ENCODE measurements at places on chromosomes 4 and X. TPM values are rescaled to one million over a fixed set of nuclear protein-coding genes. Genes with fewer than 3 reads are reported as not detected.

DNA sequence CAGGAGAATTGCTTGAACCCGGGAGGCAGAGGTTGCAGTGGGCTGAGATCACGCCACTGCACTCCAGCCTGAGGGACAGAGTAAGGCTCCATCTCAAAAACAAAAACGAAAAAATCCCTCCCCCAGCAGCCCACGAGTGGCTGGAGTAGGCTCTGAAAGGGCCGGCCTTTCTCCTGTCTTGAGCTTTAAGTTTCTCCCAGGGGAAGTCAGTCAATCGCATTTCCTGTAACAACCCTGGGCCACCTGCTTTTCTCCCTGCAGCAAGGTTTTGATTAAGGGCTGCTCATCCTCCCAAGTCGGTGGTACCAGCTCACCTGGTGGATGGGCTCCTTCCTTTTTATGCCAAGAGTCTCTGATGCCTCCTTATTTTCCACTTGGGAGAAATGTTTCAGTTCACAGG, 2.0 kb upstream of the NYX start:
- no peaks in the 10 kb centered on the region for H3K4me1 ChIP-seq
- no peak overlapping the region for H3K27ac ChIP-seq
- H3K27me3 ChIP-seq = no peaks in the 10 kb centered on the region
- H3K36me3 ChIP-seq = no peaks in the 10 kb centered on the region
- DNase-seq = no peak
- no peak overlapping the region for H3K4me3 ChIP-seq

DNA sequence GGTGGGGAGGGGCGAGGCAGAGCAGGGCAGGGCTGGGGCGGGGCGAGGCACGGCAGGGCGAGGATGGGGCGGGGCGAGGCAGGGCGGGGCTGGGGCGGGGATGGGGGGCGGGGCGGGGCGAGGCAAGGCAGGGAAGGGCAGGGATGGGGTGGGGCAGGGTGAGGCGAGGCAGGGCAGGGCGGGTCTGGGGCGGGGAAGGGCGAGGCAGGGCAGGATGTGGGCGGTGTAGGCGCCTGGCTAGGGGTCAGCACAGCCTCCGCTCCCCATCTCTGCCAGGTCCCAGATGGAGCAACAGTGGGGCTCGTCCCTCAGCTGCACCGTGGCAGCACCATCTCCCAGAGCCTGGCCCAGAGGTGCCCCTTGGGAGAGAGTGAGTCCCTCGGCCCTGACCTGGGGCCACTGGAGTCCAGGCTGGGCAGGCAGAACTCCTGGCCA, 4.2 kb upstream of the SRPK3 start:
- H3K4me1 ChIP-seq = no peaks in the 10 kb centered on the region
- H3K4me3 ChIP-seq = no peak overlapping the region
- H3K36me3 ChIP-seq = no peaks in the 10 kb centered on the region
- DNase-seq = no peak
- H3K27ac ChIP-seq = no peak overlapping the region

GRCh38 chr4:113732-114131, 10.6 kb upstream of the ZNF718 start:
- no peak for DNase-seq
- no peaks in the 10 kb centered on the region for H3K4me1 ChIP-seq
- no peaks in the 10 kb centered on the region for H3K36me3 ChIP-seq
- peaks cover 2% of the 10 kb centered on the region for H3K27me3 ChIP-seq
- no peak overlapping the region for H3K4me3 ChIP-seq
- H3K27ac ChIP-seq = no peak overlapping the region

ADH7 gene
- not detected for total RNA-seq

DNA sequence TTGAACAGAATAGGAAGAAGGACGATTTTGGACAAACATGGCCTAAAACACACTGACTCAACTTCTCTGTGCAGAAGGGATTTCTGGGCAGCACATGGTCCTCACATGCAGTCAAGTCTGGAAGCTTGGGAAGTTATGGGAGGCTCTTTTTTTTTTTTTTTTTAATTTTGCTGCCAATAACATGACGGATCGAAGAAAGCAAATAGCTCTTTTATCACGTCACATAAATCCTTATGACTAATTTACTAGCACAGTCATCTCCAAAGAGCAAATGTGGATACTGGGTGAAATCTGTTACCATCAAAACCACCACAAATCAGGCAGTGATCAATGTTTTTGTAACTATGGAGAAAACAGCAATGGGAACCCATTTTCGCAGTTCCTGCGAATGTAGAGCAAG, 193.3 kb upstream of the FAM9B start:
- H3K27ac ChIP-seq = no peak overlapping the region
- no peaks in the 10 kb centered on the region for H3K36me3 ChIP-seq
- no peak overlapping the region for H3K4me3 ChIP-seq
- H3K27me3 ChIP-seq = no peaks in the 10 kb centered on the region
- DNase-seq = no peak
- no peaks in the 10 kb centered on the region for H3K4me1 ChIP-seq

CT45A5 gene
- not detected for total RNA-seq

- no peak overlapping the region for H3K27ac ChIP-seq
- H3K4me3 ChIP-seq = no peak overlapping the region
- no peak for DNase-seq
- H3K4me1 ChIP-seq = no peaks in the 10 kb centered on the region
Measured at GRCh38 chr4:157014621-157015591, 43.3 kb upstream of the PDGFC start.

DNA sequence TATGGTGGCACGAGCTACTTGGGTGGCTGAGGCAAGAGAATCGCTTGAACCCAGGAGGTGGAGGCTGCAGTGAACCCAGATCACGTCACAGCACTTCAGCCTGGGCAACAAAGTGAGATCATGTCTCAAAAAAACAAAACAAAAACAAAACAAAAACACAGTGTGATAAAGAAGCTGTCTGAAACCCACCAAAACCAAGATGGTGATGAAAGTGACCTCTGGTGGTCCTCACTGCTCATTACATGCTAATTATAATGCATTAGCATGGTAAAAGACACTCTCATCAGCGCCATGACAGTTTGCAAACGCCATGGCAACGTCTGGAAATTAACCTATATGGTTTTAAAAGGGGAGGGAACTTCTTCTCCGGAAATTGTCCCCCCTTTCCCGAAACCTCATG, 29.4 kb upstream of the OPHN1 start:
- no peak overlapping the region for H3K4me3 ChIP-seq
- no peak overlapping the region for H3K27ac ChIP-seq
- no peaks in the 10 kb centered on the region for H3K4me1 ChIP-seq
- no peaks in the 10 kb centered on the region for H3K36me3 ChIP-seq

CFAP47 gene
- not detected for total RNA-seq

GRCh38 chr4:40702137-40702799, 47.5 kb upstream of the NSUN7 start:
- H3K4me1 ChIP-seq = no peaks in the 10 kb centered on the region
- H3K4me3 ChIP-seq = no peak overlapping the region
- H3K27me3 ChIP-seq = no peaks in the 10 kb centered on the region
- no peaks in the 10 kb centered on the region for H3K36me3 ChIP-seq
- DNase-seq = no peak

- no peak overlapping the region for H3K4me3 ChIP-seq
- peaks cover 5% of the 10 kb centered on the region for H3K4me1 ChIP-seq
- no peaks in the 10 kb centered on the region for H3K27me3 ChIP-seq
- no peak for DNase-seq
- no peaks in the 10 kb centered on the region for H3K36me3 ChIP-seq
Measured at GRCh38 chr4:94813221-94813620, 55.5 kb downstream of the BMPR1B start.

GRCh38 chr4:118850488-118851173, 14.7 kb upstream of the SEC24D start:
- no peaks in the 10 kb centered on the region for H3K36me3 ChIP-seq
- no peaks in the 10 kb centered on the region for H3K27me3 ChIP-seq
- H3K4me1 ChIP-seq = peaks cover 2% of the 10 kb centered on the region
- H3K27ac ChIP-seq = no peak overlapping the region

GRIA2 gene
- 23.5 TPM for total RNA-seq

GRCh38 chr4:99863804-99864203, 30.4 kb downstream of the LAMTOR3 start:
- H3K4me3 ChIP-seq = no peak overlapping the region
- H3K27ac ChIP-seq = no peak overlapping the region
- no peaks in the 10 kb centered on the region for H3K4me1 ChIP-seq
- H3K27me3 ChIP-seq = no peaks in the 10 kb centered on the region

- no peak overlapping the region for H3K27ac ChIP-seq
- H3K27me3 ChIP-seq = no peaks in the 10 kb centered on the region
- H3K36me3 ChIP-seq = no peaks in the 10 kb centered on the region
- no peaks in the 10 kb centered on the region for H3K4me1 ChIP-seq
Measured at GRCh38 chr4:79241846-79242245, 84.0 kb downstream of the NAA11 start.

ANK2 gene
- 64.4 TPM for total RNA-seq

DNA sequence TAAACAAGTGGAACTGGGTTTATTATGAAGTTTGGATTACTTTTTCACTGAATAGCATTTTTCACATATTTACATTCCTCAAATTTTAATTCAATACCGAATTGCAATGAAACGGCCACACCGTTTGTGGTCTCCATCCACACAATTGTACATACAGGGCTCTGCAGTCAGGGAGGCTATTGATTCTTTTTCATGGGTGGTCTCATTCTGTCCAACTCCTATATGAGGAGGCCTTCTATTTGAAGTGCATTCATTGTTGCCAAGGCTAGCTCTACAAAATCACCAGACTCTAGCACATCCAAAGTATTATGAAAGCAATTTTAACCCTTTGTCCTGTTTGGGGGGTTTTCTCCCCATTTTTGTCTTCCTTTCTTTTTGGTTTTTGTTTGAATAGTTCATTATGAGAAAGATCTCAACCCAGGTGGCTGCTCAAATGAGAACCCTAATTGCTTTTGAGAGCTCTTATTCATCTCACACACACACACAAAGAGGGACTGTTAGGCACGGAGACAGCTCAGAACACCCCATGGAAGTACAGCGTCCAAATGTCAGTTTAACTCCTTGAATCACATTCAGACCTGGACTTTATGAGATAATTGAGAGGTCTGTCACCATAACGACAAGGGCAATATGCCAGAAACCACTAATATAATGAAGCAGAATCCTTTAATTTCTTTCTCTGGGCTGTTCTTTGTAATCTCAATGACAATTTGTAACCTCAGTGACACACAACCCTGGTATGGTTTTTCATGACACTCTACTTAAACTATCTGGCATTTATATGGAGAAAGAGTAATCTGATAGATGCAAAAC, 79.4 kb downstream of the NLGN4X start:
- no peaks in the 10 kb centered on the region for H3K36me3 ChIP-seq
- H3K4me1 ChIP-seq = no peaks in the 10 kb centered on the region
- no peaks in the 10 kb centered on the region for H3K27me3 ChIP-seq
- no peak for DNase-seq
- H3K4me3 ChIP-seq = no peak overlapping the region
- H3K27ac ChIP-seq = no peak overlapping the region

DNA sequence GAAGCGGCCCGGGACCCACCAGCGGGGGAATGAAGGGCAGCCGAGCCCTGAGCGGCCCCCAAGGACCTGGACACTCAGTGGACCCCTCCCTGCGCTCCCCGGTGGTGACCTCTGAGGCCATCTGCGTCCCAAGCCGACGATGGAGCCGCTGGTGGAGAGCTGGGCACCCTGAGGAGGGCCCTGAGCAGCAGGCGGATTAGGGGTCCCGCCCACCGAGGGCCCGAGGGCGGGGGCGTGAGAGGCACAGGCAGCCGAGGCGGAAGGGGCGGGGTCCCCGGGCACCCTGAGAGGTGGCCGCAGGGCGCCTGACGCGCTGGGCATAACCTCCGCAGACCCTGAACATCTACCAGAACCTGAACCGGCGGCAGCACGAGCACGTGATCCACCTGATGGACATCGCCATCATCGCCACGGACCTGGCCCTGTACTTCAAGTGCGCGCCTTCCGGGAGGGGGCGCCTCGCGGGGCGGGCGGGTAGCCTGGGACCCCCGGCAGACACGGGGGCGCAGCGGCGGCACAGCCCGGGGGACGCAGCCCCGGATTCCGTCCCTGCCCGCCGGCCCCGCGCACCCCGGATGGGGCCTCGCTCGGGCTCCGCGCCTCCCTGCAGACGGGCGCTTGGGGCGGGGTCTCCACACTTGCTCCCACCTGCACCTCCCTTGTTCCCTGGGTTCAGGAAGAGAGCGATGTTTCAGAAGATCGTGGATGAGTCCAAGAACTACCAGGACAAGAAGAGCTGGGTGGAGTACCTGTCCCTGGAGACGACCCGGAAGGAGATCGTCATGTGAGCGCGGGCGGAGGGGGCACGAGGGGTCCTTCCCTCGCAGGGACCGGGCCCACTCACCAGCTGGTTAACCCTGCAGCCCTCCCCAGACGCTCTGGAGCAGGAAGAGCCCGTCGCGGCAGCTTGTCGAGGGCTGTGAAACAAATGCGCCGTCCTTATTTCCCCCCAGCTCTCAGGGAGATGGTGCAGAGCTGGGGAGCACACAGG, 10.3 kb downstream of the ATP5ME start:
- H3K36me3 ChIP-seq = no peaks in the 10 kb centered on the region
- DNase-seq = peak; percentile 82
- H3K27ac ChIP-seq = no peak overlapping the region
- peak overlapping the region; percentile 39 for H3K4me3 ChIP-seq

GRCh38 chrX:39652336-39652735, 445.4 kb downstream of the BCOR start:
- no peaks in the 10 kb centered on the region for H3K27me3 ChIP-seq
- no peak for DNase-seq
- H3K27ac ChIP-seq = no peak overlapping the region
- H3K4me1 ChIP-seq = no peaks in the 10 kb centered on the region
- no peak overlapping the region for H3K4me3 ChIP-seq
- H3K36me3 ChIP-seq = no peaks in the 10 kb centered on the region

GRCh38 chr4:98613453-98614075, 44.8 kb downstream of the TSPAN5 start:
- no peak overlapping the region for H3K4me3 ChIP-seq
- no peaks in the 10 kb centered on the region for H3K36me3 ChIP-seq
- H3K27me3 ChIP-seq = no peaks in the 10 kb centered on the region
- no peak for DNase-seq

DNA sequence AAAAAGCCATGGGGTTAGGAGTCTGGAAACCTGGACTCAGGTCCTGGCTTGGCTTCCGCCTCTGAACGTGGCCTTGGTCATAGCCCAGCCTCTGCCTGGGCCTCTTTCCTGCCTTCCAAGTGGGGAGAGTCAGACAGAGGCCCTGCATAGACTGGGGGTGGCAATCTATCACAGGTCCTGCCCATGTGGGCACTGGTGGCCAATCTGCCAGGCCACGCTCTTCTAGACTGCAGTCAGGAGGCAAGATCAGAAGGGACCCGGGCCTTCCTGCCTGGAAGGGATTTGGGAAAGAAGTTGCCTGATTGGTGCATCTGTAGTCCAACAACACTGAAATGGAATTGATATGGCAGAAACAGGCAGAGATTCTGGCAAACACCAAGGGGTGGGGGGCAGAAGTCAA, 46.1 kb downstream of the CNGA2 start:
- no peaks in the 10 kb centered on the region for H3K4me1 ChIP-seq
- H3K27ac ChIP-seq = no peak overlapping the region
- H3K36me3 ChIP-seq = no peaks in the 10 kb centered on the region
